ENCODE measurements at places on chromosomes 16 and 17. TPM values are rescaled to one million over a fixed set of nuclear protein-coding genes. Genes with fewer than 3 reads are reported as not detected.

- DNase-seq = no peak
Measured at GRCh38 chr16:84110527-84110926, 6.2 kb downstream of the MBTPS1 start.

Gene TSPAN10
- 0.47 TPM for total RNA-seq

Gene SLC12A3
- not detected for total RNA-seq

DNA sequence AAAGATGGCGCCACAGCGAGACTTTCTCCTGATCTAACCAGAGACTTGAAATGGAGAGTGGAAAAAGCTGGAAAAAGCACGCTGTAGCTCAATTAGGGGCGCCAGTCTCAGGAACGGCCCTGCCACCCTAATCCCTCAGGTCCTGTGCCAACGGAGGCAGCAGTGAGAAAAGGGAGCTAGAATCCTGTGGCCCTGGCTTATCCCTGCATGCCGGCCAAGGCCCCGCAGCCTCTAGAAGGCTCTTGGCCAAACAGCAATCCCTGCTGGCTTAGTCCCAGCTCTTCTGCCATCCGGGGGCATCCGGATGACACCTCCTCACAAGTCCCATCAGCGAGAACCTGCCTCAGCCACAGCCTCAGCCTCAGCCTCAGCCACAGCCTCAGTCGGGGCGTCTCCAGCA is 69.8 kb downstream of the MRM3 start:
- no peak for DNase-seq

- DNase-seq = peak; percentile 84
Measured at GRCh38 chr16:48611329-48612137, 1.6 kb upstream of the N4BP1 start.

GRCh38 chr16:55035029-55035428 is 104.4 kb downstream of the IRX5 start:
- DNase-seq = no peak

Gene CES4A
- 6.3 TPM for total RNA-seq

Gene ZP2
- total RNA-seq = not detected

Gene PERCC1
- not detected for total RNA-seq

Gene CD300LB
- total RNA-seq = not detected

DNA sequence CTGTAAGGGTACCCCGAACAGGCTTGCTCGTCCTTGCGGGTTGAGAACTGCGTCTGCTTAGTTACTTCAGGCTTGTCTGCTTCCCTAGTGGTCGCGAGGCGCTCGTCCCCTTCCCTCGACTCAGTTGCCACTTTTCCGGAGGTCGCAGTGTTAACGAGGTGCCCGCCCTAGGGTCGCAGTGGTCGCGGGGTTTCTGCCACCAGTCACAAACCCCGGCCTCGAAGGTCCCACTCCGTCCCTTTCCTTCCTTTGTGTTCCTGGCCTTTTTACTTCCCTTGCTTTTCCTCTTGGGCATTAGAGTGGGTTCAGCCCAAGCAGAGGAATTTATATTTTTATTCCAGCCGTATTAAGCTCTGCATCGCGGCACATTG is 299 bp downstream of the NUP85 start:
- no peak for DNase-seq

- DNase-seq = no peak
Measured at GRCh38 chr17:43613917-43614316, 47.8 kb downstream of the MEOX1 start.

DNA sequence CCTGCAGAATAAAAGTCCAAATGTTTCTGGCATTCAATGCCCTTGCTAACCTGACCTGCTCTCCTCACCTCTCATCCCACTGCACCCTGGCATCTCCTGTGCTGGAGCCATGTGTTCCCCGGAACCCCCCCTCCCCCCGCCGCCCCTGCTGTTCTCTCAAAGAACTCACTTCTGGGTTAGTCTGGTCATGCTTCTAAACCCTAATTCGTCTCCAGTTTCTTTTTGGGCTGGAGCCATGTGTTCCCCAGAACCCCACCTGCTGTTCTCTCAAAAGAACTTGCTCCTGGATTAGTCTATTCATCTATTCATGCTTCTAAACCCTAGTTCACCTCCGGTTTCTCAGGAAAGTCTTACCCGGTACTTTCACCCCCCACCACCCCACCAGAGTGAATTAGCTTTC is 808 bp upstream of the ALOX15 start:
- DNase-seq = no peak

Gene SLC39A11
- 51.6 TPM for total RNA-seq

- DNase-seq = no peak
Measured at GRCh38 chr17:30124273-30124796, 7.7 kb downstream of the NSRP1 start.

- no peak for DNase-seq
Measured at GRCh38 chr17:73703192-73703591, 58.9 kb upstream of the SDK2 start.

- DNase-seq = no peak
Measured at GRCh38 chr17:49667854-49668253, 10.0 kb downstream of the SPOP start.

Gene SRR
- 16.2 TPM for total RNA-seq

GRCh38 chr17:50170662-50171370 is 5.0 kb downstream of the SGCA start:
- no peak for DNase-seq

- DNase-seq = no peak
Measured at GRCh38 chr16:78537511-78537910, 438.1 kb downstream of the WWOX start.

DNA sequence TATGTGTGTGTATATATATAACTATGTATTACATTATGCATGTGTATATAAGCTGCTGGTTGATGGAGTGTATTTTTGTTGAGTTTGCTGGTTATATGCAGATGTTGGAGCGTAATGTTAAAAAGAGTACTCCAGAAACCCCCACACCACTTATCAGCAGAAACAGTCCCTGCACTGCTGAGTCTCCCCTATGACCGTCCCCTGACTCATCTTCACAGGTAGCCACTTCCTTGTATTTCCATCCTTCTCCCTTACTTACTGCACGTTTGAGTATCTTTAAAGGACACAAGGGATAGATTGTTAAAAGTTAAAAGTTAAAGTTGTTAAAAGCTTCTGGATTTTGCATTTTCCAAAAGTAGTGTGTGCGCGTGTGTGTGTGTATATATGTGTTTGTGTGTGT is 853.9 kb upstream of the EEF2KMT start:
- DNase-seq = no peak

- no peak for DNase-seq
Measured at GRCh38 chr16:85136702-85137322, 24.5 kb upstream of the CIBAR2 start.

- DNase-seq = no peak
Measured at GRCh38 chr17:40810494-40810893, 10.7 kb upstream of the KRT28 start.

GRCh38 chr17:49513044-49513395 is 17.9 kb downstream of the NGFR start:
- DNase-seq = no peak

Gene SPIRE2
- 52.5 TPM for total RNA-seq

GRCh38 chr16:2365397-2366294 is 25.1 kb upstream of the ABCA3 start:
- no peak for DNase-seq

DNA sequence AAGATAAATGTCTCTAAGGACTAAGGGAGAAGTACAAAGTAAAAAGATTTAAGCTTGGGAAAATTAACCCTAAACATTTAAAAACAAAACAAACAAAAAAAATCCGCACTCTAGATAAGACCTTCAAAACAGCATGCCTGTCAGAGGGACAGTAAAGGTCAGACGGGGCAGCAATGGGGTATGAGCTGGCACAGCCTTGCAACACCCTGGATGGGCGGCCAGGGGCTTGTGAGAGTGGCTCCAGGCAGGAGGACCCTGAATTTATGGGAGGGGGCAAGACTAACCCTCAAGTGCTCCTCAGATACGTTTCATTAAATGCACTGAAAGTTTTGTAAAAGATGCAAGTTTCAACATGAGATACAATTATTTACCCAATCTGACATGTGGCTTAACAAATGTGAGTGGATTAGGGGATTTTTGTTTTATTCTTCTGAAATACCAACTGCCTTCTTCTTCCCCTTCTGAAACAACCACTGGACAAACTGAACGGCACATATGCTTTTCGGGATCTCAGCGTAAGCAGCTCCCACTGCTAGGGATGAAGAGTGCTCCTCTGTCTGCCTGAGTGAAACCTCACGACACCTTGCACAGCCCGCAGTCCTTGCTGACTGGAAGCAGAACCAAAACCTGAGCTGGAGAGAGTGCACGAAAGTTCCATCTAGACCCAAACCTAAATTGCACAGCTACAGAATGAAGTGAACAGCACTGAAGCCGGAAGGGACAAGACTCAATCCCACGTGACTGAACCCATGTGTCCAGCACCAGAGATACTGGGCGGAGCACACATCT is 128.4 kb downstream of the ANKRD11 start:
- DNase-seq = peak; percentile 39

GRCh38 chr16:47057630-47057993 is 84.1 kb upstream of the DNAJA2 start:
- no peak for DNase-seq

Gene STAT5B
- total RNA-seq = 32.2 TPM

- DNase-seq = no peak
Measured at GRCh38 chr16:6483469-6484033, 849.1 kb upstream of the RBFOX1 start.

DNA sequence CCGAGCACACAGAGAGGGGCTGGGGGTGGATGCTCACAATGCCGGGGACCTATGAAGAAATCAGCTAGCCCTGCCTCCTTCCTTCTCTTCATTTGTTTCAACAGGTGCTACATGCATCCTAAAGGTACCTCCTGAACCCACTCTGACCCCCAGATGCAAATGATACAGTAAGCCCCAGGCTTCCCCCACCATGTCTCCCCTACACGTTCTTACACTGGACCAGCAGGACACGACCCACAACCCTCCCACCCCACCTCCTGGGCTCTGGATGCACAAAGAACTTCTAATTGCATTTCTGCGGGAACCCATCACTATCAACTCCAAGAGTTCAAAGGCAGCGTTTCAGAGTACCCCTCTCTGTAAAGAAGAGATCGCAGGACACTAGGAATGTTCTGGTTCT is 2.1 kb downstream of the XYLT1 start:
- no peak for DNase-seq

- DNase-seq = no peak
Measured at GRCh38 chr16:56915336-56916119, 16.4 kb upstream of the HERPUD1 start.

- no peak for DNase-seq
Measured at GRCh38 chr16:88494335-88495154, 41.5 kb downstream of the ZFPM1 start.

- no peak for DNase-seq
Measured at GRCh38 chr17:41377546-41377945, 4.6 kb downstream of the KRT34 start.

Gene GGA2
- total RNA-seq = 47.6 TPM

GRCh38 chr16:4325253-4325758 is 9.4 kb downstream of the GLIS2 start:
- DNase-seq = no peak

Gene EPX
- not detected for total RNA-seq

DNA sequence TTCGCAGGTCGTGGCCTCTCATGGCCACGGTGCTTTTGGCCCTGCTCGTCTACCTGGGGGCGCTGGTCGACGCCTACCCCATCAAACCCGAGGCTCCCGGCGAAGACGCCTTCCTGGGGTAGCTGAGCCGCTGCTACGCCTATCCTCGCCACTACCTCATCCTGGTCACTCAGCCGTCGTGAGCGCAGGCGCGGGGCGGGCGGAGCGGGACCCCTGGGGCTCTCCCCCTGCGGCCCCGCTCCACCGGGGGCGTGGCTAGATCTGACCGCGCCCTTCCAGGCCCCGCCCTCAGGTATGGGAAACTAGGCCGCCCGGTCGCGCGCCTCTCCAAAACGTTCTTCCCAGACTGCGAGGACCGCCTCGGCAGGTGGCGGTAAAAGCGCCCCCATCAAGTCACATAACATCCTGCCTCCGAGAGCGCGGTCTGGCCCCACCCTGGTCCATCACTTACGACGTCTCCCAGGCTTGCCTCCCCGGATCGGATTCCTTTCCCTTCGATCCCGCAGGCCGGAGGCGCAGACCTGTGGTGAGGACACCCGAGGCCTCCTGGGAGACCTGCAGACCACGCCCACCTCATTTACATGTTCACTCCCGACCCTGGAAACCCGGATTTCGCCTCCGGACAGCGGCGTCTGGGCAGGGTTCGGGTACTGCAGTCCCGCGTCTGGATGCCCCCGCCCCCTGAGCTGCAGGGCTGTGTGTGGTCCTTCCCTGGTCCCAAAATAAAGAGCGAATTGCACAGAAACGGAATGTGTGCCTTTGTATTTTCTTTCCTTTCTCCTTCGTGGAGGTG is 91.5 kb upstream of the TMEM97 start:
- DNase-seq = peak; percentile 85

Gene ZNF267
- total RNA-seq = 11.2 TPM

Gene RCVRN
- total RNA-seq = 0.27 TPM

- no peak for DNase-seq
Measured at GRCh38 chr16:12763517-12763916, 40.2 kb downstream of the CPPED1 start.

Gene SYNGR3
- 1.5 TPM for total RNA-seq

DNA sequence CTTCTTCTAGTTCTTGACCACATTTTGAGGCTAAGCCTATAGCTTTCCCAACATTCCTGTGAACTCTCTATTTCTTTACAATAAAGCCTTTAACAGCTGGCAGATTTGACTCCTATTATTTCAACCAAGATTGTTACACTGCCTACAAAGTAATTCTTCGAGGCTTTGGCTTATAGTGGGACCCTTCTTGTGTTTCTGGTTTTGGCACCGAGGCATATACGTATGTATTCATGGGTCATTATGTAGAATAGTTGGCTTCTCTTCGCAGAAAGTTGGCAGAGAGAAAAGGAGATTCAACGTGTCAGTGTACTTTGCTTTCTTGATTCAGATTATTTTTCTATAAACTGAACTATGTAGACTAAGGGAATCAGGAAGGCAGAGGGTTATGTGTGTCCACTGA is 102.2 kb downstream of the ABCA8 start:
- DNase-seq = no peak

DNA sequence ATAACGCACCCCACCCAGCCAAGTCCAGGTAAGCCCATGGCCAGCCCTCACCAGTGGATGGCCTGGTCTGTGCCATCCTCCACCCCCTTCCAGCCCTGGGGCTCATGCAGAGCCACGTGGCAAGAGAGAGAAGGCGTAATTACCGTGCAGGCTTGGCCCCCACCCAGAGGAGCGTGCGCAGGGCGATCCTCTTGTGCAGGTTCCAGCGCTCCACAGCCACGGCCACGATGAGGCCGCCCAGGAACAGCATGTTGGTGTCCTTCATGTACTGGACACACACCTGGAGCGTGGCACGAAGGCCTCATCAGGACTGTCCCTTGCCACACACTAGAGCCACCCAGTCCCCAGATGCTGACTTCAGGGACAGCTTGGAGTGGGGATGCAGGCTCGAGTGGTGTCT is 6.7 kb downstream of the SLC13A5 start:
- no peak for DNase-seq

GRCh38 chr17:57034807-57035754 is 50.0 kb upstream of the AKAP1 start:
- DNase-seq = no peak

DNA sequence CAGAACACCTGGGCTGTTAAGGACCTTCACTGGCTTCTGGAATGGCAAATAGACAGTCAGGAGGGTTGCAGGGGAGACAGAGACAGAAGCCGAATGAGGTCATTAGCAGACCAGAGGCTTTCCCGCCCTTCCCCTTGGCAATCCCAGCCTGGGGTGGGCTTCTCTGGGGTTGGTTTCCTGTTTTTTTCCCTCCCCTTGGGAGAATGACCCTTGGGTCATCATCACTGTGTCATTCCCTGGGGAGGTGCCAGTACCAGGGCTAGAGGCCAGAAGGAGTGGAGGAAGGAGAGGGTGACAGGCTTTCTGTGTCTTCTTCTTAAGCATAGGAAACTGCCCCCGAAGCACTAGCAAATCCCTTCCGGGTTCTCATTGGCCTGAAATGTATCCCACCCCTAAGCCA is 42.9 kb upstream of the IL21R start:
- no peak for DNase-seq
